Transverse colon (tissue), 4 donors: ENCODE measurements at places on chromosomes 3 and 15.
A peak's percentile ranks its signal among the peaks of the same experiment; 100 is the strongest.

DNA sequence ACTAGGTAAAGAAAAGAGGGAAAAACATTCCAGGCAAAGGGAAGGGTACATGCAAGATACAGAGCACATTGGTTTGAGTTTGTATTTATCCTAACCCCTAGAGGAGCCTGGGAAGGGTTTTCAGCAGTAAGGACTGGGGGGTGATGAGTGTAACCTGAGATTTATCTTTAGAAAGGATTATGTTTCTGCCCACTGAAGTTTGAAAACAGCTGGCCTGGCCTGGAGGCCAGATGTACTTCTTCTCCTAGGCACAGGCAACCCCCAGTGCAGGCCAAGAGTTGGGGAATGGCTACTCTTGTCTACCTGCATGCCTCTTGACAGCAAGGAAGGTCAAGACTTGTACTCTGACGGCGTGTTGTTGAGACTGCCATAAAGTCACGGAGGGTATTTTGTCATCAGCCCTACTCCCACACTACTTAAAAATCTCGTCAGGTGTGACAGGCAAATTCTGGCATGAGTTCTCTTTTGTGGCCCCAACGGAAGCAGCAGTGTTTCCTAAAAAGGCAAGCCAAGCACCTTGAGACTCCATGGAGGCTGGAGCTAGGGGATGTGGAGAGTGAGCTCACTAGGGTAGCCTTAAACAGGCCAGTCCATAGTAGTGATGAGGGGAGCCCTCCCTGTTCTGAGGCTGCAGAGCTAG lies 241.5 kb upstream of the WNT5A start:
- DNase-seq, result no peak

DNA sequence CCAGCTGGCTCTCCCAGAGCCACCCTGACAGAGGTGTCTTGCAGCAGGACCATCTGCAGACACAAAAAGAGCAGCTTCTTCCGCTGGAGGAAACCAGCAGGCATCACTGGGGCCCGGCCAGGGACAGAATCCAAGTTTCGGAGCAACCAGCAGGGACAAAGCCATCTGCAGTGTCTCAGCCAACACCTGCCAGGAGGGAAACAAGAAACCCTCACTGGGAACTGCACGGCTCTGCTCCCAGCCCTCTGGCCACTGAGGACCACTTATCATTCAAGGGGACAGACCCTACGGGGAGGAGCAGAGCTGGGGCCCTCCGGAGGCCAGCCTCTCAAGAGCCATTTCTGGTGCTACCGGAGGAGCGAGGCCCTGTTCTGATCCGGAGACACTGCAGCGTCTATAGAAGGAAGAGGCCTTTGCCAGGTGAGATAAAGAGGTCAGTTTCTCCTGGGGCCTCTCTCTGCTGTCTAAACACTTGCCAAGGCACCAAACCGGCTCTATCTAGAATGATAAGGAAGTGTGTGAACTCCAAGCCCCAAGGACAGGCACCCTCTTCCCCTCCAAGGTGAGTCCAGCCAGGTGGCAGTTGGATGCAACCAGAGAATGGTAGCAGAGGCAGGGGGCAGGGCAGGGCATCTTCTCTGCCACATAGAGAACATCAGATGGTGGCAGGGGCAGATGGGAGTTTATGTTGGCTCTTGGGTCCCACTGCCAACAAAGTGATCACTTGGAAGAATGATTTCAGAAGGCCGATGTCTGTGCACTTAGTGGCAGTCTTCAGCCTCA lies 89.0 kb downstream of the CHSY1 start:
- DNase-seq, result no peak

- no peak for DNase-seq
Measured at GRCh38 chr15:68797599-68798345, 22.9 kb downstream of the ANP32A start.

DNA sequence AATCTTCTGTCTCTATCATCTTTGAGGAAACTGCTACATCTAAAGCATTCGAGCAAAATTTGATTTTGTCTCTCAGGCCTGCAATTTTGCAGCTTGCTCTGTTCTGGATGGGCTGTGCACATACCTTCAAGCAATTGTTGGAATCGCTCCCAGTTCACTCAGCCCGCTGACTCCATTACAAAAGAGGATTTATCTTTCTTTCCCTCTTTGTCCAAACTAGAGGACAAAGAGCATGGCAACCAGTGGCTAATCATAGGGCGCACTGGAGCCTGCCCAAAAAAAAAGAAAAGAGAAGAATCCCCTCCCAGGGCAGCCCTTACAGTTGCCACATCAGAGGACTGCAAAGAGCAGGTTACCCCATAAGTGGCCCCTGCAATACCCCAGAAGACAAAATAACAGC lies 49.0 kb upstream of the DUT start:
- no peak for DNase-seq

DNA sequence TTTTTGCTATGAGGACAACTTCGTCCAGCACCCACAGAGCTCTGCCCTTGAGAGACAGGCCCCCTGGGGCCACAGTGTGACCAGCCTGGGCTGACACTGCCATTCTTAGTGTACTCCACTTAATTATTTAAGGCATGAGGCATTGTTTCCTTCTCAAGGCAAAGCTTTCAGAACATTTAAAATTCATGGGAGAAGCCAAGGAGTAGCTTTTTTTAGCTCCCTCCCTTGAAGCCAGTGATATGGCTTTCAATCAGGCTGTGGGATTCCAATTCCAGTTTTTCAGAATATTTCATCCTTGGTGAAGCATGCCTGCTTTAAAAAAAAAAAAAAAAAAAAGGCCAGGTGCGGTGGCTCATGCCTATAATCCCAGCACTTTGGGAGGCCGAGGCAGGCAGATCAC lies 21.3 kb downstream of the HOMER2 start:
- no peak for DNase-seq

- DNase-seq, result no peak
Measured at GRCh38 chr15:57994221-57995049, 71.1 kb downstream of the ALDH1A2 start.

- DNase-seq, result no peak
Measured at GRCh38 chr15:81000144-81000623, 539 bp upstream of the TLNRD1 start.

GRCh38 chr3:12196684-12197083 lies 38.0 kb upstream of the TIMP4 start:
- DNase-seq, result no peak

DNA sequence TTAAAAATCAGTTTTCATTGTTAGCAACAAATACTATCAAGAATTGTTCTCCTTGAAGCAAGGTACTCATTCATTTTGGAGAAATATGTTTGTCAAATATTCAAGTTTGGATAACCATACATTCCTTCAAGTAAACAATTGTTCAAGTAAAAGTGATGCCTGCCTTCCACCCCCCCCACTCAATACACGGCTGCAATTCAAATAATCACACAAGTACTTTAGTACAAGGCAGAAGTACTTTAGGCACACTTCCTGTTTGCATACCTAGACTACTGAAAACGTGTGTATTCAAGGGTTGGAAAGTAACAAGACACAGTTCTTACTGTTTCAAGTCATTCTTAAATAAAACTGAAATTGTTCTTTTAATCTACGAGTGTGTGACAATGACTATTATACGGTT lies 45.4 kb downstream of the TJP1 start:
- no peak for DNase-seq

DNA sequence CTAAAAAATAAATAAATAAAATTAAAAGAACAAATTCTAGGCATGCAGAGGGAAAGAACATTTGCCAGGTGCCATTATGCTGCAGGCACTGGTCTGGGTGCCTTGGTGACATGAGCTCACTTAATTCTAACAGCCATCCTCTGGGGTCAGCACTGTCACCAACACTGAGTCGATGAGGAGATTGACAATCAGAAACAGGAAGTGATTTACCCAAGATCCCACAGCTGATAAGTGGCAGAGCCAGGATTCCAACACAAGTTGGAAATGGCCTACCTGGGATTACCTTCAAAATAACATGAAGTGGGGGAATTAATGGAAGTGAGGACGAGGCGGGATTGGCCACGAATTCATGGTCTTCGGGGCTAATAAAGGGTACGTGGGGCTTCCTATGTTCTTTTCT lies 3.6 kb downstream of the PLIN1 start:
- no peak for DNase-seq

DNA sequence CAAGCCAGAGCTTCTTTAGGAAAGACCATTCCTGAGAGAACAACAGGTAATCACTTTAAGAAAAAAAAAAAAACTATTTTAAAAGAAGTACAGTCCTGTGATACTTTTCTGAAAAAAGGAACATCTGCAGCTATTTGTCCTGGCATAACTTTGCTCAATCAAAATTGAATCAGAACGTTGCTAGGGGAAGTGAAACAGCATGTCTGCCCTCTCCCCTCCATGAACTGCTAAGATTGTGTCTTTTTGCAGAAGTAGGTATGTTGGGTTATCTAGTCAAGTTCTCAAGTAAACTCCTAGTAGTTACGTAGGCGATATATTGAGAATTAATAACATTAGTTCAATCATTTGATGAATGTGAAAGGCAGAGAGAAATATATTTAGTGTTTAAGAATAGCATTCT lies 1013.3 kb downstream of the TUSC7 start:
- DNase-seq, result no peak

DNA sequence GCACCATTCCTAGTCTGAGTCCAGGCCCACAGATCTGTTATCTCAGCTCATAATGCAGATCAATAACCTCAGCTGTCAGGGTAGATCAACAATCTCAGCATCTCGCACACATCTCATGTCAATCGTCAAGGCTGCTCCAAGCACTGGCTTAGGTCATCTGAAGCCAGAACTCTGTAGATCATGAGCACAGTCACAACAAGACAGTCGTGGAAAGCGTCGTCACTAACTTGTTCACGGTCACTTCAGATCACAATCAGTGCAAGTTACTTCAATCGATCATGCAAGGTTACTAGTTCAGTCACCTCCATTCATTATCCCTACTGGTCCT lies 71.8 kb downstream of the RBPMS2 start:
- no peak for DNase-seq

DNA sequence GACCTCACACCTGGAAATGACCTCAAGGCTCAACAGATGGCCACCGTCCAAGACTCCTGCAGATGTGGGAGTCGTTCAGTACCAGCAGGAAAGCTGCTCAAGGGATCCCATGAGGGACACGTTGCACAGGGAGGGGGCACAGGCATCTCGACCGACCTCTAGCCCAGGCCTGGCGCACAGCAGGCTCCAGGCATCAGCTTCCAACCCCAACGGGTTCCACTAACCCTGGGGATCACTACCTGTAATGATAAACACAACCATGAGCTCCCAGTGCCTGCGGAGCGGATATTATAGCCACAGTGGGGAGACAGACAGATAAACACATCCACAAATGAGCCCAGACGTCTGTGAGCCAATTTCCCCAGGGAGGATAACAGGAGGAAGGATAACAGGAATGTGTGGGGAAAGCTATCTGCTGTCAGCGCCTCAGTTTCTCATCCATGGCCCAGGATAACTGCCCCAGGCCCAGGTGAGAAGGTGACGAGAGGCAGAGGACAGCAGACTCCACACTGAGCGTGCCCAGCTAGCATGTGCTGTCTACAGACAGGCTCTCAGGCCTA lies 19.9 kb downstream of the NUP210 start:
- DNase-seq, result no peak

GRCh38 chr3:169260296-169260695 lies 403.2 kb downstream of the MECOM start:
- DNase-seq, result no peak

DNA sequence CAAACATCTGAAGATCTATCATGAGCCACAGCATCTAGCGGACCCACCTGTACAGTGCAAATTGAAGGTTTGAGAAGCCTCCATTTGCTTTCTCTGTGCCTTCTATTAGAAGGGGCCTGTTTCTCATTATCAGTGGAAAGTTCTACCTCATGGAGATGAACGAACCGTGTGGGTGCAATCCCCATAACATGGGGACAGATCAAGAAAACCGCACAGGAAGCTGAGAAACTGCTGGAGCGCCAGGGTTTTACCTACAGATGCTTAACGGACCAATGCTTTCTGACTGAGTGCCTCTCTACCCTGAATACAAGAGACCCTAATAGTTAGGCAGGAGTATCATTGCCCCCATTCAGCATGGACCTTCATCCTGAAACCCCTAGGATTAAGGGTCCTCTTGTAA lies 53.5 kb downstream of the CYP19A1 start:
- no peak for DNase-seq

GRCh38 chr3:169527507-169527906 lies 136.0 kb downstream of the MECOM start:
- DNase-seq, result no peak

GRCh38 chr3:109132801-109133473 lies 3.6 kb upstream of the C3orf85 start:
- DNase-seq, result peak; percentile 66

DNA sequence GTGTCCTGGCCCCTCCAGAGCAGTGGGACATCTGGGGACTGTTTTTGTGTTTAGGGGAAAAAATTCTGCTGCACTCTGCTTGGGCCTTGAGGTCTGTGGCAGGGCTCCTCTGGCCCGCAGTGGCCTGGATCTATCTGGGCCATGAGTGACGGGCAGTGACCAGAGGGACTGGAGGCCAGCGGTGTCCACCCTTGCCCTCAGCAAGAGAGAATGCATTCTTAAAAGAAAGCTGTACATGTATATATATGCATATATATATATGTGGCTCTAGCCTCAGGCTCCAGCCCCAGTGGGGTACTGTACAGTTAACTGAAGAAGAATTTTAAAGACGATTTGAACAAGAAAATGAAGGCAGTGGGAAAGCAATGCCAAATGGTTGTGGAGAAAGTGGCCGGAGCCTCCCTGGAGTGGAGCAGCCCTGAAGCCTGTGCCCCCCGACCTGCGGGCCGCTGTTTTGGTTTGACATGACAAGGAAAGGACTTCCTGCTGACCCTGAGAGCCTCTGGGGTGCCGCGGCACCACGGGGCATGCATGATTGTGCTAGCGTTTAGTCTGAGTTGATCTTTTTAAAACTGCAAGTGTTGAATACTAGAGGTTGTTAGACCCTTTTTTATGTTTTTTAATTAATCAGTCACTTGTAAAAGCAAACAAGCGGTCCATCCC lies 52.2 kb downstream of the PLXNA1 start:
- DNase-seq, result no peak

DNA sequence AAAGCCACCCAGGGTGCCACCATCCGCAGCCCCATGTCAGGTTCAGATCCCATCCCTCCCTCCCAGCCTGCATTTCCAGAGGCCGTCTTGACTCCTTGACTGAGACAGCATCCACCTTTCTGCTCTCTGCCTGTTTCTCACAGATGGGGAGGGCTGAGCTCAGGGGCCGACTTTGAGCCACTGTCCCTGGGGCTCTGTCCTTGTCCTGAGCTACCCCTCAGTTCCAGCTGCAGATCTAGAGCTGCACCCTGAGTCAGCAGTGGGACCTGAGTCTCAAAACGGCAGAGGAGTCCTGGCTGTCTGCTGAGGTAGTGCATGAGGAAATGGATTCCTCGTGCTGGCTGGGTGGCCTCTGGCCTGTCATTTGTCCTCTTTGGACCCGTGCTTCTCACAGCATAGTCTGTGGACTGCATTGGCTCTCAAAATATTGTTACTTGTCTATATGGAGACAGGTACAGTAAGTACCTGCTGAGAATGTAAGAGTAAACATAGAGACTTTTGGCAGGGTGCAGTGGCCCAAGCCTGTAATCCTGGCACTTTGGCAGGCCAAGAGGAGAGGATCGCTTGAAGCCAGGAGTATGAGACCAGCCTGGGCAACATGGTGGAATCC lies 22.3 kb downstream of the RPLP1 start:
- DNase-seq, result no peak

GRCh38 chr3:127566833-127567232 lies 23.7 kb downstream of the TPRA1 start:
- no peak for DNase-seq

GRCh38 chr15:100311154-100311625 lies 30.6 kb downstream of the ADAMTS17 start:
- no peak for DNase-seq

GRCh38 chr15:77033417-77033728 lies 37.5 kb downstream of the TSPAN3 start:
- DNase-seq, result no peak

GRCh38 chr3:9247941-9248521 lies 1.4 kb downstream of the SRGAP3 start:
- no peak for DNase-seq
